ENCODE measurements at places on chromosomes 6 and 20.

DNA sequence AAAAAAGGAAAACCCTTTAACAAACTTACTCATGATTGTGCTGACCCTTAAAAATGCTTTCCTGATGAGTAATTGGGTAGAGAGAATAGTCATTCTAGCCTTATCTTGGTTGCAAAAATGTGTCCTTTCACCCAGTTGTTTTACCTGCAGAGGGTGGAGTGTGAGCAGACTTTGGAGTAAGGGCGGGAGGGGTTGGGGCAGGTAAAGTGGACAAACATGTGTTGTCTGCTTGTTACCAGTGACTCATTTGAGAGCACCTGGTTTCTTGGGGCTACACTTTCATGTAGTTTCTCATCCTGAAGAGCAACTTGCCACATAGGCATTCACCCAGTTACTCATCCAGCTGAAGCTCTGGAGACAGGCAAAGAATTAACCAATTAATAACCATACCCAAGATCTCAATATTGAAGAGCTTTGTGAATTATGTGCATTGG lies 121.1 kb downstream of the TNFRSF21 start:
- DNase-seq: no peak

- DNase-seq: no peak
Observed at GRCh38 chr20:20207872-20208271, 155.5 kb downstream of the CFAP61 start.

DNA sequence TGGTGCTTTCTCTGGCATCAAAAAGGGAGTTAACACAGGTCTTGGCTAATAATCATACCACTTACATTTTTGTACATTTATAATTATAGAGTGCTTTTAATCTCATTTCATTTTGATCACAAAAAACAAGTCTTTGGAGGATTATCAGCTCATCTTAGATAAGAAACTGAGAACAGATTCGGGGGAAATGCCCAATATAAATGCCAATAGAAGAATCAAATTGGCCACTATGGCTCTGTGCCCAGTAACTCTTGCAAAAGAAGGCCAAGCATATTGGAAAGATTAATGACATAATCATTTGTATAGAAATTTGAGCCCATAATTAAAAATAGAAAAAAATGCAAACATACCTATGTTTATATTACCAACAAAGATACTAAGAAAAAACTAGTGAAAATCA lies 42.5 kb downstream of the IPCEF1 start:
- no peak for DNase-seq

DNA sequence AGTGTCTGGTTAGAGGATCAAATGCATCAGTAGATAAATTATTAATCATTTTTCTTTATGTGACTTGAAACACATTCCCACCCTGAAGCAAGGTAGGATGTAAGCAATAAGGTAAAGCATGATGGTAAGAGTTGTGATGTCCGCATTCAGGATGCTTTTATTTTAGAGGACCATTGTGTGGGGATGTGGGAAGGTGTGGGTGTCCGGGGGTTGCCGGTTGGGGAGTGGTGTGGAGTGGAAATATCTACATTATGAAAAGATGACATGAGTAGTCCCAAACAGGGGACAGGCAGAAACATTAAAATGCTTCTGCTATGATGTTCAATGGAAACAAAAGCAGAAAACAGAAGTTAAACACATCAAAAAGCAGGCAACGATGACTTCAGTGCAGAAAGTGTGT lies 215.4 kb downstream of the HIVEP2 start:
- DNase-seq: no peak

DNA sequence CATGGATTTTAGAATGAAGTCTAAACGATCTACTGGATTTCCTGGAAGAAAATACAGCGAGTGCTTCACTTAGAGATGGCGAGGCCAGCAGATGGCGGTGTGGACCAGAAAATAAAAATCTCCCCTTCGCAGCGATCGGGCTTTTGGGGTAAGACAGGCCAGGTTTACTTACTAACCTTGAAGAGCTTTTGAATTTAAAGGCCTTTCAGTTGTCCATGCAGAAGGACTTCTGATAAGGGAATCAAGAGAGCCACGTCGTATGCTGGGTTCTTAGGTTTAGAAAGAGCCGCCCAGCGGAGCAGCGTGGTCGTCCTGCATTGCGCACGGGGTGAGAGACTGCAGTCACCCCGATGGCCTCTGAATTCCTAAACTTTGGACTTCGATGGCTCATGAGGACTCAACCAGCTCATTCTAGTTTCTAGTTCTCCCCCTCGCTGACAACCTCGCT lies 125.2 kb upstream of the RALGAPA2 start:
- DNase-seq: peak; percentile 11

DNA sequence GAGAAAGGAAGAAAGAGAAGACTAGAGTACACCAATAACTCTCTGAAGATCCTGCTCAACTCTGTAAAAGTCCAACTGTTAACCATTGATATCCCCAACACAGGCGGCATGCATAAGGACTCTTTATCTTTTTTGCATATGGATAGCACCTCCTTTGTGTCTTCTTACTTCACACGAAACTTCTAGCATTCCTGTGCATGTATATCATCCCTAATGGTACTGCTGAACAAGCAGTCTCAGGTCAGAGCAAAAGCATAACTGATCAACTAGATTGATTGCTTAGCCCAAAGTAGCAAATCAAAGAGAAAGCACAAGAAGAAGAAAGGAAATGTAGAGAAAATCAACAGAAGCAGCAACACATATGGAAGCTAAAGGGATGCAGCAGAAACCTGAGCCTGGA lies 234.4 kb downstream of the SYNE1 start:
- no peak for DNase-seq

GRCh38 chr6:137095093-137095492 lies 50.3 kb upstream of the IL20RA start:
- DNase-seq: no peak

DNA sequence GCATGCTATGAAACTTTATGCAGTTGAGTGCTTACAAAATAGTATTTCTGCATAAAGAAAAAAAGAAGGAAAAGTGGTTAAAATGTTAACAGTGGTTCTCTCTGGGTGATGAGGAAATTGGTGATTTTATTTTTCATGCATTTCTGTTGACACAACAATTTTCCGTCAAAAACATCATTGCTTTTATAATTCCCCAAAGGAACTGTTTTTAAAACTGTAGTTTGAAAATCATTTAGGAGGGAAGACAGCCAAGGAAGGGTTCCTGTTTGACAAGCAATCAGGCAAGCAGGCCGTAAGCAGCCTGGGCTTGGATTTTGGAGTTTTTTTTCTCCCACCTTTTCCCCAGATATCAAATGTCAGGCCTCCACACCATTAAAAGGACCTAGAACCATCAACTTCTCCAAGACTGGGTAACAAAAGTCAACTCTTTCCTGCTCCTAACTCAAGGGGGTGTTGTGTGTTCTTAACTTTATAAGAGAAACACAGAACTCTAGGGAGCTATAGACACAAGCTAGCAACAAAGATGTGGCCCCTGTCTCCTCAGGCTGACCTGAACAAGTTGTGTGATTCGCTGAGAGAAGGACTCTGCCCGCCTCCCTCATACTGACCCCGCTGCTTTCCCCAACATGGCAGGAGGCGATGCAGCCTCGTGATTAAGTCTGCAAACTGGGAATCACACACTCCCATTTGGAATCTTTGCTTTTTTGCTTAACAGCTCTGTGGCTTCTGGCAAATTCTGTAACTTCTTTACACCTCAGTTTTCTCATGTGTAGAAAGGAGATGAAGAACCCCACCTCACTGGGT lies 146.6 kb downstream of the BCAS1 start:
- DNase-seq: no peak

DNA sequence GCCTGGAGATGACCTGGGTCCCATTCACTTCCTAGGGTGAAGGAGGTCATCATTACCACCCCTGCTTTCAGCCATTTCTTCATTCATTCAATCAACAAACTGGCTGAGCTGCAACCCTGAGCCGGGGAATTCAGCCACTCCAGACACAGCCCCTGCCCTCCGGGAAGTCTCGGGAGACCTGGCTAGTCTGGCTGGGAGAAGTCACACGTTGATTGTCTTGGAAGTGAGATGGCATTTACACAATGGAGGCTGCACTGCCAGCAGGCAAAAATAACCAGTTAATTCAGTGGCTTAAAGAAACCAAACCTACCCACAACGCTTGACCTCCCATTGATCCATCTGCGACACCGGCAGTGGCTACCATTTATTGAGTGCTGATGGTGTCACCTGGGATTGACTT lies 2.0 kb upstream of the PMEPA1 start:
- no peak for DNase-seq

- no peak for DNase-seq
Observed at GRCh38 chr6:40413239-40413638, 173.9 kb downstream of the LRFN2 start.

GRCh38 chr6:124294574-124295200 lies 491.0 kb downstream of the NKAIN2 start:
- DNase-seq: no peak

DNA sequence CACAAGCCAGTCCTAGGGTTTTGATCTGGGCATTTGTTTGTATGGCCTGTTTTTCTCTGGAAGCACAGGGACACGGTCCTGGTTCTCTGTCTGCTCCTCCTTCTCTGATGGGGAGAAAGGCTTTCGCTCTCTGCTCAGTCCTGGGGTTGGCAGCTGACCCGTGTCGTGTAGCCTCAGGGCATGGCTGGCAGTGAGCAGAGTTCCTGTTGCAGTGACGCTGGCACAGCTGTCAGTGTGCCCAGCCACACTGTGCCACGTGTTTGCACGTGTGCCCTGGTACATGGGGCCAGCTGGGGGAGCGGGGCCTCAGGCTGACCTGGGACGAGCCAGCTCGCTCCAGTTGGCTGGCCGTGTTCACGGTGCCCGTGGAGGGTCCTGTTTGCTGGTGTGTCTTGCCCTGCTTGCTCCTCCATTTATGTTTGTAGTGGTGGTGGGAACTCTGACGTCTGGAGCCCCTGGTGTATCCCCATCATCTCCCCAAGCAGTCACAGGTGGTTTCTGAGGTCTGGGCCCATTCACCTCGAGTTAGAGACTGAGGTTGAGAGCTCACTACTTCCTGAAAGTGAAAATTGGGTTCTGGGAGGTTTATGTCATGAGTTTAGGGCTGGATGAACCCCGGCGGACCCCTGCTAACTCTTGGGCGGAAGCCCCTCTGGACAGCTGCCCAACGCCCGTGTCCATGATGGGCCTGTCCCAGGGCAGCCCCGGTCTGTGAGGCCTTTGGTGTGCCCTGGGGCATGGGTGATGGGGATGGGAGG lies 10.2 kb upstream of the DNAJC5 start:
- DNase-seq: no peak

GRCh38 chr20:15895126-15895525 lies 678.1 kb downstream of the KIF16B start:
- no peak for DNase-seq

GRCh38 chr6:91094806-91095475 lies 508.1 kb upstream of the MAP3K7 start:
- no peak for DNase-seq

- no peak for DNase-seq
Observed at GRCh38 chr20:4344670-4345069, 329.3 kb upstream of the RNF24 start.

DNA sequence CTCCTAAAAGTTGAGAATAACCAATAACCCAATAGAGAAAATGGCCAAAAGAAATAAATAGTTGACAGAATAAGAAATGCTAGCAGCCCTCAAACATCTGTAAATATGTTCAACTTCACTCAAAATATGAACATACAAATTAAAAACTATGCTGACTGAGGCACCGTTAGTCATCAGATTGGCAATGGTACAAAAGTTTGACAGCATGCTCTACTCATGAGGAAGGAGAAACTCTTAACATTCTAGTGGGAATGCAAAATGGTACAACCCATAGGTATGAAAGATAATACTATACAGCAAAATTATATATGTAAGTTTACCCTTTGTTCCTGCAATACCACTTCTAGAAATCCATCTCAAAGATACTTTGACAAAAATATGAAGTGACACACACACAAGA lies 1.6 kb upstream of the ZSCAN12 start:
- no peak for DNase-seq

All from stimulated activated CD4-positive, alpha-beta T cell treated with anti-CD3 and anti-CD28 coated beads, TNF-alpha, amount 100 ng/mL, for 48 hours (primary cell).